ENCODE measurements at places on chromosomes 3 and 15.
A peak's percentile ranks its signal among the peaks of the same experiment; 100 is the strongest.

DNA sequence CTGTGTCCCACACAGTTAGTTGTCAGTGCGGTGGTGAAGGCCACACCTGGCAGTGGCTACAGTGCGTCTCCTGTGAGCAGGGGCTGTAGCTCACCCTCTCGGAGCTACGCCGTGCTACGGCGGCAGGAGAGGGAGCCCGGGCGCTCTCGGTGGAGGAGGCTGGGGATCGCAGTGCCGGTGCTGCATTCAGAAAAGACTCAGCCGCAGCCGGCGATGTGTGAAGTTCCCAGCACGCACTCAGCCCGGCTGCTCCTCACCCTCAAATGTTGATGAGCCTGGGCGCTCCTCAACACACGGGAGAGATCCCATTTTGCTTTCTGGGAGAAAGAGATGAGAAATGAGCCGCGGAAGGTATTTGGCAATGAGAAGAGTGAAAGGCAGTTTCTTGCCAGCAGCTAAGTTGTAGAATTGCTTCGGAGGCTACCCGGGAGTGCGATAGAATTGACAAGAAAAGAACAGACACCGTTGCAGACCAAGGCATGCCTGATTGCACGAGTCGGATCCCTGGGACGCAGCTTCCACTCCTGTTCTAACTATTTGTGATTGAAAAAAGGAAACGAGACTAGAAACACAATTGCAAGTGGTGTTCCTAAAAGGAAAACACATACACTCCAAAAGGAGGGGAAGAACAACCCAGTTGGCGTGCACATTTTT is at the start of gene UNC13C:
Gene UNC13C, plus strand, starts transcription at position 189 of the 654 bp plus-strand sequence. CDS start 34,463 bp downstream, outside the sequence.
- no peak for DNase-seq

GRCh38 chr3:143525408-143525807 is 322.9 kb downstream of the SLC9A9 start:
- DNase-seq: no peak

- no peak for DNase-seq
Observed at GRCh38 chr3:31413515-31413914, 119.2 kb upstream of the STT3B start.

GRCh38 chr3:56789076-56789475 is 12.7 kb downstream of the ARHGEF3 start:
- no peak for DNase-seq

DNA sequence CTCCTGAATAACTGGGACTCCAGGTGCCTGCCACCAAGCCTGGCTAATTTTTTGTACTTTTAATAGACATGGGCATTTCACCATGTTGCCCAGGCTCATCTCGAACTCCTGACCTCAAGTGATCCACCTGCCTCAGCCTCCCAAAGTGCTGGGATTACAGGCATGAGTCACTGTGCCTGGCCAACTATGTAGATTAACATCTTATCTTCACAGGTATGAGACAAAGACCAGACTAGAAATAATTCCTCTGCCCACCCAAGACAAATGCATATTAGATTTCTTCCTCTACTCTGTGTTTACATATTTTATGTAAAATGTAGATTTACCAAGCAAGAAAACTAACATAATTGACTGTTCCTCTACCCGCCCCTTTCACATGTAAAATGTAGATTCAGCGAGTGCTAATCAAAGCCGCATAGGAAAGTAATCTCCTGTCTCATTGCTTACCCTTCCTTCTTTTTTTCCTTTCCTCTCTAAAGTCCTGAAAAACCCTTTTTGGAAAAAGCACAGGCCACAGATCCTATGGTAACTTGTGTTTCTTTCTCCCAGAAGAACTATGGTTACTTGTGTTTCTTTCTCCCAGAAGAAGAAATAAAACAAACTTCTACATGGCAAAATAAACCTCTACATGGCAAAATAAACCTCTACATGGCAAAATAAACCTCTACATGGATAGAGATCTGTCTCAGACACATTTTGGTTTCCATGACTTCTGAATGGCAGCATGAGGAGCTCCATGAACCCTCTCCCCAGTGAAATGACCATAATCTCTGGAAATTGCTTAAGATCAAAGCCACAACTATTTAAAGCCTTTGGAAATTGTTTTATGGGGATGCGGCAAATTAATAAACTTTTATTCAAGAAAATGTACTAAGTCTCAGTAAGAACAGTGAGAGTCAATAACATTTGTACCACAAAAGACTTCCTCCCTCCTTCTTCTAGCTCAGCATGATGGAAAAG is 9.1 kb upstream of the ABHD2 start:
- DNase-seq: no peak

GRCh38 chr3:5095886-5096285 is 26.2 kb upstream of the ARL8B start:
- DNase-seq: no peak

DNA sequence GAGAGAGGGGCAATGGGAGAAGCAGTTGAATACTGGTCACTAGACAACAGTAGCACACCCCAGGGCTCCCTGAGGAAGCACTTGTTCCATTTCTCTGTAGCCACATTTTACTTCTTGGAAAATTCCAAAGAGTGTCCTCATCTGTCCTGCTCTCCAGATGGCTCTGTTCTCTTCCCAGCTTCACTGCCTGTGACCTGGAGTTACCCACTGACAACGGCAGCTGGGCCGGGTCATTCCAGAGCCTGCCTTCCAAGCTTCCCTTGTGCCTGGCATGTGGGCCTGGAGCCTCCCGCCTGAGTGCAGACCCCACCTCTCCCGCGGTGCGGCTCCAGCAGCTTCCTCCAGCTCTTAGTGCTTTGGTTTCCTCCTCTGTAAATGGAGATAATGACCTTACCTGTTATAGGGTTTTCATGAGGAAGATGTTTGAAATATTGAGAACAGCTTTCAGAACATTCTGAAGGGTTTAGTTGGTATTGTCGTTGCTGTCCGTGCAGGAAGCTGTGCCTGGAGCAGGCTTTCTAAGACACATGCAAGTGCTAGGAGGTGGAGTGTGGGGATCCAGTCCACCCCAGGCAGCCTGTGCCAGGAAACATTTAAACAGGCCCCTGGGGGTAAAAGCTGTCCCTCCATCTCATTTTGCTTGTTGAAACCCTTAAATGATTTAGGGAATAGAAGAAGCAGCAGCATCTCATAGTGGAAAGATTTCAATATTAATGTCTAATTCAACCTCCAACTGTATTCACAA is 24.8 kb downstream of the EFCC1 start:
- DNase-seq: no peak

DNA sequence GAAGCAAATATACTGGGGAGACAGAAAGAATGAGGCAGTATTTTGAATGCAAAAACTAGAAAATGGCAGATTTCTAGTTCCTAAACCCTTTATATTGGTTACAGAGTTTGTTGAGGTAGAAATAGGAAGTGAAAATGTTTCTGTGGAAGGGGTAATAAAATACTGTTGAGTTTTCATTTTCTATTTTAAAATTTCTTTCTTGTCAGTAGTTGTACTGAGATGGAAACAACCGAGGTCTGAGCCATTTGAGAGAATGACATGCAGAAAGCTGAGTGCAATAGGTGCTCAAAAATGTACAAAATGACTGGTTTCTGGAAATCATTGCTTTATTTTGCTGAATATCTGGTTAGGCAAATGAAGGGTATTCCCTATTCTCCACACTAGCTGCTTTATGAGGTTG is 361.4 kb downstream of the CHL1 start:
- DNase-seq: no peak

DNA sequence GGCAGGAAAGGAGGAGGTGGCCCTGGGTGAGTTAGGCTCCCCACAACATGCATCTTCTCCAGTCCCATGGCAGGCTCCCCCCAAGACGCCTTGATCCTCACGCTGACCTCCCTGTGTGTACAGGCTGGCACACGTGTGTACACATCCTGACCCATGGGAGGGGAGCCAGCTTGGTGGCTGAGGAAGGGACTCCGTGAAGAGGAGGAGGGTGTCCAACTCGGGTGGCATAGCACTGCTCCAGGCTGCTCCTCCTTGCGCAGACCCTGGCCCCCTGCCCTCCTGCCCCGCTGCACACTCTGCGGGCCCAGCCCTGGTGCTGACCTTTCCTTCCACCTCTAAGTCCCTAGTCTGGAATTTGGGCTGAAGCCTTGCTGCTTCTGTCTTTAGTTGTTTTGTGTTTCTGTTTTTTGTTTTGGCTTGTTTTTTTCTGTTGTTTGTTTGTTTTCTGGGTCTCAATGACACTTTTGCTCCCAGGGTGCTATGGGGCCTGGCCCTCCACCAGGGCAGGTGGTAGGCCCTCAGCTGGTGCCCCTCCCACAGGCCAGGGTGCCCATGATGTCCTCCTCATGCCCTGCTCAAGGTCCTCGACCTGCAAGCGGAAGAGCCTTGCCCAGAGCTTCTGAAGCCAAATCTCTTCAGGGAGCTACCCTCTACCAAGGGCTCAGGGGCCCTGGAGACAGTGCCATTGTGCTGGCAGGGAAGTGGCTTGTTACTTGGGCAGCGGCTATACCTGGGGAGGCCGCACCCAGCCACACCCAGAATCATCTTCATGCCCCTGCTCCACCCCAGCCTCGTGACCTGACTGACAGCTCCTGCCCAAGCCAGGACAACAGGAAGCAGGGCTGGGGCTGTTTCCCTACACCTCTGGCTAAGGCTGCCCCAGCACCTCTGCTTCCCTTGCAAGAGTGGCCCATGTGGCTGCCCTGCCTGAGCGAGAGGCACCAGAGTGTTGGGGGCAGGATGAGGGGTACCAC is 5.1 kb downstream of the EPHB3 start:
- no peak for DNase-seq

GRCh38 chr15:27587810-27588209 is 511.3 kb downstream of the OCA2 start:
- DNase-seq: no peak

- no peak for DNase-seq
Observed at GRCh38 chr3:126419886-126420786, 25.4 kb downstream of the CFAP100 start.

DNA sequence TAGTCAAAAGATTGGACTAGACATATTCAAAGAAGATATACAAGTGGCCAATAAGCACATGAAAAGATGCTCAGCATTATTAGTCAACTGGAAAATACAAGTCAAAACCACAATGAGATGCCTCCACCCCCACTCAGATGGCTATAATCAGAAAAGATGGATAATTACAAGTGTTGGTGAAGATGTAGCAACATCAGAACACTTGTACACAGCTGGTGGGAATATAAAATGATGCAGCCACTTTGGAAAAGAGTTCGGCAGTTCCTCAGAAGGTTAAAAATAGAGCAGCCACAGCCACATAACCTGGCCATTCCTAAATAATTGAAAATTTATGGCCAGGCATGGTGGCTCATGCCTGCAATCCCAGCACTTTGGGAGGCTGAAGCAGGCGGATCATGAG is 38.4 kb downstream of the HEG1 start:
- DNase-seq: no peak

GRCh38 chr3:66860771-66861170 is 137.3 kb upstream of the KBTBD8 start:
- DNase-seq: no peak

DNA sequence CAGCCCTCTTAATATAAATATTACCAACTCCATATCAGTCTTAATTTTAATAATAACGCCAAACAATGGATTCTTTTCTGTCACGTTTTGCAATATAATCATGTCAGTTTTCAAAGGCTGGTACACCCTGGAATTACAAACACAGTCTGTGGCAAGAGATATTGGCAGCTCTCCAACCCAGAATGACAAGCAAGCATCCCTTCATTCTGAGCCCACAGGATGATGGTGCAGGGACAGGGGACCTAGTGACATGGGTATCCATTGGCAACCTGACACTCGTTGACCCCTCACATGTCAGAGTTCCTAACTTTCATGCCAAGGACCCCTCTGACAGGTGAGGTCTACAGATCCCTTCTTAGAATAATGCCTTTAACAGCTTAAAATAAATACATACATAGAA is 154.5 kb upstream of the TSC22D2 start:
- DNase-seq: no peak

- DNase-seq: no peak
Observed at GRCh38 chr3:159114582-159114981, 312.7 kb downstream of the MFSD1 start.

DNA sequence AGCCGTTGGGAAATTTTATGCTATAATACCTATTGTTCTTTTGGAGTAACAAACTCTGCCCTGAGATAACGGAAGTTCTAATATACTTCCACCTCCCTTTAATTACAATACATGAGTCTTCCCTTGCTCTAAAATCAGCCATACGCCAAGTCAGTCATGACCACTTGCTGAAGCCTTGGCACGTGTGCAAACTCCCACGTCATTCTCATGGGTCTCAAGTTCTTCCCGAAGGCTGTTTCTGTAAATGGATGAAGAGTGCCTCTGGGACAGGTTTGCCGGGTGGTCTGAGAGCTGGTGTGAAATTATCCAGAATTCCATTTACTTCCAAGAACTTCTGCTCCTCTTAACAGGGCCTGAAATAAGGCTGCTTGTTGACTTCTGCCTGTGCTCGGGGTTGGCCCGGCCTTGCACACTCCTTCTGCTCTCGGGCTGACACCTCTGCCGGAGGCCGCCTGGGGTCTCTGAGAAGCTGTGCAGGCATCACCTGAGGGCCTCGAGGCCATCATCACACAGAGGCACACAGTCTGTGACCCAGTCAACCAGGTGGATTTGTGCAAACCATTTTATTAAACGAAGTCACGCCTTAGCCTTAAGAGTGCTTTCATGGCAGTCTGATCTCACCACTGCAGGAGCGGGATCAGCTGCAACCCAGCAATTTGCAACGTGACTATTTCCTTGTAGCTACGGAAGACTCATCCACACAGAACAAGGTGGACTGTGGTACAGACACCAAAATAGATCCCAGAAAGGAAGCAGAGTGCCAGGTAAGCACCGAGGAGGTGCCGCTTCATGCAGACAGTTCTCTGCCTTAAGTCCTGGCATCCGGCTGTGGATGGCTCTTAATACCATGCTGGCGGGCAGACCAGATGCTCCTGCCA is 120.1 kb downstream of the ADAMTS17 start:
- DNase-seq: no peak

- peak; percentile 89 for DNase-seq
Observed at GRCh38 chr3:170908235-170909116, at the start of gene EIF5A2. Gene EIF5A2, minus strand, starts transcription at chr3:170908637. Its CDS starts 831 bp downstream, at chr3:170907806.

- no peak for DNase-seq
Observed at GRCh38 chr15:72585476-72586058, 68.9 kb upstream of the GOLGA6B start.

DNA sequence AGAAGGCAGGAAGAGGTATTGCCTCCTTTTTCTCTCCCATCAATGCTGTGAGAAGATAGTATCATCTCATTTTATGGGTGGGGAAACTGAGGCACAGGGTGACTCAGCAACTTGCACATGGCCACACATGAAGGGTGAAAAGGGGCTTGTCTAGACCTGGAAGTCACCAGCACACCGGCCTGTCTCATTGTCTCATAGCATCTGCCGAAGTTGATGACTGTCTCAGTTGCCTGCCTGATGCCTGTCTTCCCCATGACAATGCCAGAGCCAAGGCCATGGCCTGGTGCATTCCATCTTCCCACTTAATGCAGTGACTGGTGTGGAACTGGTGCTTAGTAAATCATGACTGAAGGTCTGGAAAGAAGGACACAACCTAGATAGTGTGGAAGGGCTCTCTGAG is 27.9 kb upstream of the PRR23E start:
- no peak for DNase-seq

DNA sequence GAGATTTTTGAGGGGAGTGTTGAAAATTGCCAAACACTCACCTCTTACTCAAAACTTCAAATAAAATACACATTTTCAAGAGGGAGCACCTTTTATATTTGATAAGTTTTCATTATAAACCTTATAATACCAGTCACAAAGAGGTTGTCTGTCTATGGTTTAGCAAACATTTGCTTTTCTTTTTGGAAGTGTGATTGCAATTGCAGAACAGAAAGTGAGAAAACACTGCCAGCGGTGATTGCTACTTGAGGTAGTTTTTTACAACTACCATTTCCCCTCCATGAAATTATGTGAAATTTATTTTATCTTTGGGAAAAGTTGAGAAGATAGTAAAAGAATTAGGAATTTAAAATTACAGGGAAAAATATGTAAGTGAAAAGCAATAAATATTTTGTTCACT is 20.1 kb downstream of the DIPK2A start:
- no peak for DNase-seq

Data from amniotic stem cell (primary cell).